Cardiac atrium fibroblast (primary cell): ENCODE measurements at places on chromosomes 2 and 18. TPM values are rescaled to one million over a fixed set of nuclear protein-coding genes. Genes with fewer than 3 reads are reported as not detected.

PROM2 gene
- under 0.01 TPM in 1 of 2 replicates, not detected in the other for total RNA-seq

DLGAP1 gene
- total RNA-seq = 0.18 and 0.65 TPM in 2 replicates

ADD2 gene
- not detected in 2 replicates for total RNA-seq

GTF3C2 gene
- total RNA-seq = 31.6 and 44.4 TPM in 2 replicates

PTH2R gene
- total RNA-seq = not detected in 2 replicates

LYG2 gene
- not detected in 2 replicates for total RNA-seq

LRATD1 gene
- total RNA-seq = 0.49 TPM in 1 of 2 replicates, not detected in the other

TACR1 gene
- 0.18 and 4.7 TPM in 2 replicates for total RNA-seq

HOXD8 gene
- not detected in 2 replicates for total RNA-seq
